Activated T-helper 1 cell treated with anti-CD3 and anti-CD28 coated beads, Interleukin-12 subunit alpha, Interleukin-12 subunit beta, Interleukin-2, Interleukin-4 antibody, amounts not matched to agents 30 ng/mL and 10 ng/mL and 1 ng/mL, durations not matched to agents 14 hours and 24 hours and 36 hours (primary cell): ENCODE measurements at places on chromosomes 3 and 15.

DNA sequence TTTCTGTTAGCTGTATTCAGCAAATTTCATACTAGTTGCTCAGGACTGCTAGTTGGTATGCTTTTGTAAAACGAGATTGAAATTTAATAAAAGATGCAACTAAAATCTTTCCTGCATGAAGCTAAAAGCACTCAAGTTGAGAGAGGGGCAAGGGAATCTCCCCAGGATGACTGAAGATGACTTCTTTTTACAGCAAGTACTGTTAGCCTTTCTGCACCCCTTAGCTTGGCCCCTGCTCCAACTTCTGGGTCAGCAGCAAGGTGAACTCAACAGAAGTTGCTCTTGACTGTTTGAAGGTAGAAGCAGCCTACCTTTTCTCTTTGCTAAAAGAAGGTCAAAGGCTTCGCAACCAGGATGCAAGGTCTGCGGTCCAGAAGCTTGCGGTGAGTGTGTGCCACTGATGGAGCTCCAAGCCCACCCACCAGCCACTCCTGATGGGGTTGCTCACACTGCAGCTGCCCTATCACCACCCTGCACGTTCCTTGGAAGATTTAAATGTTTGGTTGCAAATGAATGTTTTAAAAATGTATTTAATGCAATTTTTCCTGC lies 32.5 kb downstream of the NME9 start:
- DNase-seq = no peak
- H3K4me1 ChIP-seq = peaks cover 30% of the 10 kb centered on the region
- H3K27ac ChIP-seq = peak overlapping the region; percentile 64

- no peak overlapping the region for H3K4me3 ChIP-seq
- H3K36me3 ChIP-seq = no peaks in the 10 kb centered on the region
- no peak for DNase-seq
- H3K27me3 ChIP-seq = no peaks in the 10 kb centered on the region
These were observed 30.2 kb downstream of the PLAAT1 start for GRCh38 chr3:193271101-193271840.

- H3K27me3 ChIP-seq = no peaks in the 10 kb centered on the region
- no peak for DNase-seq
- peaks cover 19% of the 10 kb centered on the region for H3K36me3 ChIP-seq
- peaks cover 54% of the 10 kb centered on the region for H3K4me1 ChIP-seq
- H3K4me3 ChIP-seq = peak overlapping the region; percentile 97
These were observed 901 bp downstream of the ICE2 start for GRCh38 chr15:60477916-60478565.

DNA sequence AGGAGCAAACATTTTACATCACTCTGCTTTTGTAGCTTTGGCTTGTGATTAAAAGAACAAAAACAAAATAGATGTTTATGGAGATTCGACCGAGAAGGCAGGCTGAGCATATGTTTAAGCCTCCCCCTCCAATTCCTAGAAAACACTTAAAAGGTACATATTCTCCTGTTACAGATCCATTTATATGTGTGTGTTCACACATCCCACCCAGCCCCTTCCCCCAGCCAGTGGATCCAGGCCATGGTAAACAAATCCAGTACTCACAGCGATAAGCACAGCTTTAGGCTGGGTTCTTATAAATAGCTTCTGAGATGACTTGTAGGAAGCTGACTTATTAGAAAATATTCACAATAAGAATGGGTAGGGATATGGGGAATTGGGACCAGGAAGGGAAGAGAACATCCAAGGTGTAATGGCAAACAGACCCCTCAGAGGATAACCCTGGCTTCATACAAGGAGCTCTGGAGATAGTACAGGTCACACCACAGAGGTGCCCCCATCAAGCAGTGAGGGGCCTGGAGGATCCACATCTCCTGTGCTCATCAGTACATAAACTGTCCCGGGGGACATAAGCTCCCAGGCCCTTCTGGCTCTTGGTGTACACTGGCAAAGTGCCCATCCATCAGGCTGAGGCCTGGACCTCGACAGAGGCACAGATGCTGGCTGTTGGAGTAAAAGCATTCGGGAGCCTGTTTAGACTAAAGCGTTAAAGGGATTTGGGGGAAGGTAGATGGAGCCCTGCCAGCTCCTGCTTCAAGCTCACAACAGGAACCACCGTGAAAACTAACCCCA lies 70.0 kb upstream of the UBE2E1 start:
- no peak for DNase-seq
- no peaks in the 10 kb centered on the region for H3K36me3 ChIP-seq
- peaks cover 28% of the 10 kb centered on the region for H3K27me3 ChIP-seq
- peaks cover 15% of the 10 kb centered on the region for H3K4me1 ChIP-seq

GRCh38 chr15:56699743-56700142 lies 33.6 kb downstream of the ZNF280D start:
- H3K4me3 ChIP-seq = no peak overlapping the region
- H3K36me3 ChIP-seq = peaks cover 27% of the 10 kb centered on the region
- no peaks in the 10 kb centered on the region for H3K4me1 ChIP-seq
- DNase-seq = no peak

GRCh38 chr3:129934234-129935123 lies 40.0 kb upstream of the TRH start:
- H3K36me3 ChIP-seq = no peaks in the 10 kb centered on the region
- H3K4me3 ChIP-seq = no peak overlapping the region
- peaks cover 8% of the 10 kb centered on the region for H3K4me1 ChIP-seq
- H3K27me3 ChIP-seq = peaks cover 9% of the 10 kb centered on the region
- no peak overlapping the region for H3K27ac ChIP-seq

DNA sequence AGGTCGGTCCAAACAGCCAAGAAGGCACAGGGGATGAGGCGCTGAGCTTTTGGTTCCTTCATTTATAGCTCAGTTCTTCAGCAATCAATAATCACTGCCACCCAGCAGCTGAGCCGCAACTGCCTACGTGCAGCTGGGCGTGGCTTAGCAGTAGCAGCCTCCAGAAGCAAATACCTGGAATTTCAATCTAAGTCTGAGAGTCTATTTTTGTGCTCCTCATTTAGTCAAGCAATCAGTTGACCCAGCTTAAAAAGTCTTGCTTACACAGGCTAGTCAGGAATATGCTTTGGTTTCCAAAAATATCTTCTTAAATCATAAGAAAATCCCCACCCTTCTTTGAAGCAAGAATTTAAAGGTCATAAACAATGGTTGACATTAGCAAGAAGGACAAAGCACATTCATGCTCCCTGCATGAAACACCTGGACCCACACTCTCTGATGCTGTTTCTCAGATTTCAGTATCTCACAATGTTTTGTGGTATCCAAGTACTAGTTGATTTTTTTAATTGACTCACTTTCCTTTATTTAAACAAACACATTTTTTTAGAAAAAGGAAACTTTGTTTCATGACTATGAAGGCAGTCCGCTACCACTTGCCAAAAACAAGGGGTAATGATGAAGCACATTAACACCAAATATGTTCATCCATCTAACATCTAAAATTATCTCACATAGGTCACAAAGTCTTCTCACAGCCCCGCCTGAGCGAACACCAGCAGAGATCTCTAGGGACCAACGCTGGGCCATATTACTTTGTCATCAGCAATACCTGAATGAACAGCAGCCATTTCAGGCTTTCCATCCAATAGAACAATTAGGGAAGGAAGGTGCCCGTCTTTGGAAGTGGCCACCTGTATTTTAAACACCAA lies 106.1 kb downstream of the OXNAD1 start:
- H3K27me3 ChIP-seq = no peaks in the 10 kb centered on the region
- H3K4me3 ChIP-seq = peak overlapping the region; percentile 25
- no peak for DNase-seq
- peaks cover 79% of the 10 kb centered on the region for H3K4me1 ChIP-seq

DNA sequence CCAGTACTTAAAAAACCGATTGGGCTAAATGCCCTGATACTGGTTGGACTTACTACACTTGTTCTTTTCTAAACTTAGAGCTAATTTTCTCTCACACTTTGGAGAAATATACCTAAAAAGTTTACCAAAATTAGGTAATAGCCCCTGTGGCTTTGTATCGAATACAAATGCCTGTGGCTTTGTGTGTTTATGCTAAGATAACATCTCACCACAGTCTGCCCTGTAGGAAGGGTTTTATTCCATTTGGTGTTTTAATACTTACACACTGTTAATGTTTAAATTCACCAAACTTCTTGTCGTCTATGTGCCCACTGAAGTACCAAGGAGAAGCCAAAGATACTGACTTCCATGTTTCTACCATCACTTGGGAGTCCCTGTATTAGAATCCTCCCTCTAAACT lies 66.4 kb downstream of the BCHE start:
- H3K36me3 ChIP-seq = no peaks in the 10 kb centered on the region
- no peak overlapping the region for H3K4me3 ChIP-seq
- no peak for DNase-seq

GRCh38 chr3:169498336-169498735 lies 165.2 kb downstream of the MECOM start:
- no peaks in the 10 kb centered on the region for H3K4me1 ChIP-seq
- H3K4me3 ChIP-seq = no peak overlapping the region
- no peak overlapping the region for H3K27ac ChIP-seq
- no peak for DNase-seq

DNA sequence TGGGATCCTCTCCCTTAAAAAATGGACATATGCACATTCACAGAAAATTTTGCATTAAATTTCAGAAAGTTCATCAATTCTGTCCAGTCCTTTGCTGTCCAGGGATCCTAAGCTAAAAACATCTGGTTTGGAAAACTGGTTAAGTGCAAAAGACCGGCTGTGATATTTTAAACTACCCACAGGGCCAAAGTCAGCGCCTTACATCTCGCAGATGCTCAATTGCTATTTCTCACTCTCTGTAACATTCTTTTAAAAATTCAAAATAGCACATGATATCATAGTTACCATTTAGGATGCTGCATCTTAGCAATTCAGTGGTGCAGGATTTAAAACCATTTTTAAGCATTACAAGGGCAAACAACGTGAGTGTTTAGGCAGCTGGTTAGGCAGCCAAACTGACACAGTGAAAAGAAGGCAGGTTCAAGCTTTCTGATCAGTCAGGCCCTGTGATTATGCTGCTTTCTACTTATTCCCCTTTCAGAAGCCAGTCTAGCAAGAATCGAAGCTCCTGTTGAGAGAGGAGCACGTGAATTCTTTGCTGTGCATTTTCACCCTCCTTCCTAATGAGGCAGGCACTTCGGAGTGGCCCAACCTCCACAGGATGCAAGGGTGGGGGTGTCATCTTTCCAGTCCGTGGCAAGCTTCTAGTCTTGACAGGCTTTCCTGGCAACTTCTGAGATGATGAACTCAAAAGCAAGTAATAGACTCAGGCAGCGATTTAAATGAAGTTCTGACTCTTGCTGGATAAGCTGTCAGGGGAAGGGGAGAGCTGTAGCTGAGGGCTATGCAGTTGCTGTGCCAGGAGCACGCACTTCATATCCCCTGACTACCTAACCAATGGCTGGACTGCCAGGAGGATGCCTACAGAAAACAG lies 8.8 kb downstream of the PRICKLE2 start:
- H3K27me3 ChIP-seq = peaks cover 2% of the 10 kb centered on the region
- no peaks in the 10 kb centered on the region for H3K36me3 ChIP-seq
- H3K4me3 ChIP-seq = no peak overlapping the region
- H3K4me1 ChIP-seq = no peaks in the 10 kb centered on the region
- H3K27ac ChIP-seq = no peak overlapping the region

- no peaks in the 10 kb centered on the region for H3K27me3 ChIP-seq
- no peak for DNase-seq
These were observed 872.3 kb downstream of the ROBO1 start for GRCh38 chr3:78895528-78895927.

DNA sequence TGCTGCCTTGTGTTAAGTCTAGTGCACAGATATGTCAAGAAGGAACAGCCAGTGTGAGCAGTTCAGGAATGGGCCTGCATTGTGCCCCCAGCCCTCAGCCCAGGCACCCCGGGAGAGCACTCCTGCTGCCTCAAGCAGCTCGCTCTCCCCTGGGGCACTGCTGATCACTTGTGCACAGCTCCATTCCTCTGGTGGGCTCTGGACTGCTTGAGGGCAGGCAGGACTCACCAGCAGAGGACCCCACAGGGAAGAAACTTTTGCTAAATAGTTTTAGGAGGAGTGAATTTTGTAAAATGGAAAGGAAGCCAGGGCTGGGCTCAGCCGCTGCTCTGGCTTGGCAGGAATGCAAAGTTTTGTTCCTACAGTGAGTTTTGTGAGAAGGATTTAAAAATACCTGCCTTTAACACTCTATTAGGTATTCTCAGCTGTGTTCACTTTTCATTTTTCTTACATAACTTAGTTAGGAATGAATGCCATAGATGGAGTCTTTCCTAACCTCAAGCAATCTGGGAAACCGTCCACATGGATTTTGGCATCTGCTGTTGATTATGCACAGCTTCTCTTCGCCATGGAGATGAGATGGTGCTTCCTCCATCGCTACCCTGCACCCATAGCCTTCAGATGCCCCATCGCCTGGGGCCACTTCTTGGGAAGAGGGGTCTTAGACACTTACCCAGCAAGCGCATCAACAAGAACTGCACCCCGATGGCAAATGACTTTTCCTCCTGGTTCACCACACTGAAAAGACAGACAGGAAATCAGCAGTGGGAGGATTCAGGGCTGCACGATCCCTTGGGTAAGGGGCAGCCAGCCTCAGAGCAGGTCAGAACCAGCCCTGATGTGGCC lies 42.3 kb upstream of the RAB6B start:
- no peak overlapping the region for H3K27ac ChIP-seq
- H3K36me3 ChIP-seq = no peaks in the 10 kb centered on the region
- peaks cover 7% of the 10 kb centered on the region for H3K4me1 ChIP-seq
- DNase-seq = no peak
- H3K4me3 ChIP-seq = no peak overlapping the region
